ENCODE measurements at places on chromosomes 4 and X.

GRCh38 chr4:189124149-189124758, 816.4 kb upstream of the FRG1 start:
- DNase-seq: no peak

GRCh38 chrX:6384371-6384770, 150.5 kb downstream of the VCX3A start:
- DNase-seq: no peak

DNA sequence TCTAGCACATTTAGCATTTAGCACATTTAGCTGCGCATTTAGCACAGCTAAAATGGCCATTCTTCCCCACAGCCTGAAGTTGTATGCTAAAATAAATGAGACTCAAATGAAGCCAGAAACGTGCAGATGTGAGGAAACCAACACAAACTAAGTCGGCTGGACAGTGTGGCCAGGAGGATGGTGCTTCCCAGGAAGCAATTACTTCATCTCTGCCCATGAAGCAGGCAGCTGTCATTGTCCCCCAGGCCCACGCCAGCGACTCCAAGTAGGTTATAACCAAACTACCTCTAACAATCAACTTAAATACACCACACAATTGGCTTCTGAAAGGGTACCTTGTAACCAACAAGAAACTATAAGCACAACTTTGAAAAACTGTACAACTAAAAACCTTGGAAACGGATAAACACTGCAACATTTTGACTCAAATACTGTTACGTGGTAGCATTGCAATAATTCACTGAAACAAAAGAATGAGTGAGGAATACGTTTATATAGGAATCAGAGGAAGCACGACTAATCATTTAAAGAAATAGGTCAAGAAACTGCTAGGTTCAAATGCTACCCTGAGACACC, 39.2 kb downstream of the AFAP1 start:
- DNase-seq: no peak

DNA sequence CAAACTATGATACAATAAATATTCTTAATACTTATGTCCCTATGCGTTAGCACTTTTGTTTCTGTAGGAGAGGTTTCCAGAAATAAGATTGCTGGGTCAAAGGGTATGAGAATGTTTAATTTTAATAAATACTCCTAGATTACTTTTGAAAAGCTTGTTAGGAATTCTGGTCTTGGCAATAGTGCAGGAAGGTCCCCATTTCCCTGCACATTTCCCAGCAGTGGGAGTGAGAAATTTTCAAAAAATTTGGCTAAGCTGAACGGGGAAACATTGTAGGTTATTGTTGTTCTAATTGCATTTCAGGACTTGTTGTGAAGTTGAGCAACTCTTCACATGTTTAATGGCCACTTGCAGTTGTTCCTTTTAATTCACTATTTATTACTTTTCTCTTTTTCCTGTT, 27.1 kb downstream of the IGFBP7 start:
- no peak for DNase-seq

DNA sequence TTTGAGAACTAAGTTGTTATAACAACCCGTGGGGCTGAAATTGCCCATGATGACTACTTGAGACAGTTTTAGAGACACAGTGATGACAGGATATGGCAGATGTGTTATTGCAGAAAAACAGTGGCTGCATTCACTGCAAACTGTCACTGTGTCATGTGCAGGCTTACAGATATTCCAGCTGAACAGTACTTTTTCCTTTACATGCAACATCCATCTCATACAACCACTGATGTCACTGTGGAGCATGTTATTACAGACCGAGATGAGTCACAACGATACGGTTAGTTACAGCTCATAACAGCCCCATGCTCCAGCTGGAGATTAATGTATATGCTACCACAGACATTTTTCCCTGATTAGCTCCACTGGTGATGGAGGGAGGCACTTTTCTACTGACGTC, 207.4 kb downstream of the TMA16 start:
- no peak for DNase-seq

DNA sequence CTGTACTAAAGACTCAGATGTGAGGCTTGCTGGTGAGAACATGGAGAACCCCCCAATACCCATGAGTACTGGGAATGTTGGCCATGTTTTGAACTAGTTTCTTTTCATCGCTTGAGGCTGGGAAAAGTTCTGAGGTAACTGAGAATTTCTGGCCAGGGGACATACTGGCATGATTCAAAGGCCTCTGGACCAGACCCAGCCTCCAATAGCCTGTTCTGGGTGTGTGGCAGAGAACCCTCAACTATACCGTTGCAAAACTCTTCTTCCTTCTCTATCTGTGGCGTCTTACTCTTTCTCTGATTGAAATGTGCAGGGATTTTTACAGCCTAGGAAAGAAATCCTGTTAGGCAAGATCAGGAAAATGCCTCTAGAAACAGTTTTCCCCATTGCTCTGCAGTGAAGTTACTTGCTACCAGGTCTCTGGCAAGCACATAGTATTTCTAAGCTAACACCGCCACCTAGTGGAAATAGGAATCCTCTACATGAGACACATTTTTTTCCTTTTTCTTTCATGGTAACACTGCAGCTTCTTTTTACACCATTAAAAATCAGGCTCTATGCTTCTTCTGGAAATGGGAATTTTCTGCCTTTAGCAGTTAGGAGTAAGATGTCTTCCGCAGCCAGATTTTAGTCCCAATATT, 170.7 kb upstream of the ZCCHC13 start:
- peak; percentile 67 for DNase-seq

DNA sequence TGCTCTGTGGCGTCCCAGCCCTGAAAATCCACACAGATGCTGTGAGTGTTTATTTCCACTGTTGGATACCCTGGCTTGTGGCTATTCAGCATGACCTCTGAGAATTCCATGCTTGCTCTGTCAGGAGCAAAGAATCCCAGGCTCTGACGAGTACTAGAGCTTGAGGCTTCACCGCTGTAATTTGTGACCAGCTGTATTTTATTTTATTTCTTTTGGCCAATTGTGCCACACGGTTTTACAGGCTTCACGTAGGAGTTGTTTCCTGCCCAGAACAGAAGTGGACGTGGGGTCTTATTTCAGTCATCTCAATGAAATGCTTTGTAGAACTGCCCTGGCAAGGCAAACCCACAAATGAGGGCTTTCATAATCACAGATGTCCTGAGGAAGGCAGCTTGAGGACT, 69.4 kb upstream of the CLDN34 start:
- no peak for DNase-seq

- DNase-seq: no peak
Observed at GRCh38 chrX:153777261-153778090, 3.4 kb upstream of the SRPK3 start.

DNA sequence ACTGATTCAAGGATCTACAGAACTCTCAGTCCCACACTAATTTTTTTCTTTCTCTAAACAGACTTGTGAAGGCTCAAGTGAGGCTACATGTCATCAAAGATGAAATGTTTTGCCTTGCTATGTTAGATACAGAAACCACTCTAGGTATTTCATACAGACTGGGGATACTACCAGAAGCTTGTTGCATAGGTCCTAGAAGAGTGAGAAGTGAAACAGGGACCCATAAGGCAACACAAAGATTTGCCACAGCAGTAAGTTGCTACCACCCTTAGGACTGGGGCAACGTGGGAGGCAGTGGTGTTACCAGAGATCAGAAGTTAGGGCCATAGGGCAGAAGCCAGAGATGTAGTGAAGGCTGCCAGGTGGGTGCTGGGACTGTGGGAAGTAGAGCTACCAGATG, 50.7 kb upstream of the MID1IP1 start:
- DNase-seq: no peak

GRCh38 chr4:182716192-182716591, 201.0 kb downstream of the DCTD start:
- no peak for DNase-seq

- no peak for DNase-seq
Observed at GRCh38 chr4:150140774-150141400, 62.6 kb downstream of the DCLK2 start.

GRCh38 chr4:111954550-111954949, 190.7 kb upstream of the FAM241A start:
- no peak for DNase-seq

DNA sequence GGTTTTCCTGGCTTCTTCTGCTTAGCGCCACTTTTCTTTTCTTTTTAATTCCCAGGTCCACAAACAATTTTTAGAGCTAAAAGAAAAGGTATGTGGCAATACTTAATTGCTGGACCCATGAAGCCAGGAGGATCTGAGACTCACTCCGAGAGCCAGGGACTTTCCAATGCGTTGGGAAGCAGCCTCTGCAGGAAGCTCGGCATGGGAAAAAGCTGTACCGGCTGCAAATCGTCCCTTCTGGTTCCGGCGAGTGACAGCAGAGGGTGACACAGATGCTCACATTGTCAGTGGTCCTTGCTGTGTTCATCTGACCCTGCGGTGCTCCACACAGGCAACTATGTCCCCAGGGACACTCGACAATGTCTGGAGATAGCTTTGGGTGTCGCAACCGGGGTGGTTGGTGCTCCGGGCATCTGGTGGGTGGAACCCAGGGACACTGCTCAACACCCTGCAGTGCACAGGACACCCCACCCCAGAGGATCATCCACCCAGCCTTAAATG, 164.0 kb downstream of the PRKX start:
- DNase-seq: no peak

DNA sequence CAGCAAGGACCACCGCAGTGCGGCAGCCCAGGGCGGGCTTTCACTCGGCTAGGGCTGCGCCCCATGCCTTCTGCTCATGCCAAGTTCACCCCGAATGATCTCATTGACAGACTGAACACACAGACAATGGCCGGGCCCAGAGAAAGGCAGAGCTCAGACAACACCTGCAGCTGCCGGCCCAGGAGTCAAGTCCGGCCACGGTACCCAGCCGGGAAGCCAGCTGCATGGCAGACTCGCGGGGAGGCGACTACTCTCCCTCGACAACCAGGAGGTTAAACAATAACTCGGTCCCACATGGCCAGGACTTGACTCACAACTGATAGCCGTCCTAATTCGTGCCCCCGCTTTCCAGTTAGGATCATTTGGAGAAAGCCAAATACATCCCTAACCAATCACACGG, 50.4 kb downstream of the ABLIM2 start:
- DNase-seq: no peak

DNA sequence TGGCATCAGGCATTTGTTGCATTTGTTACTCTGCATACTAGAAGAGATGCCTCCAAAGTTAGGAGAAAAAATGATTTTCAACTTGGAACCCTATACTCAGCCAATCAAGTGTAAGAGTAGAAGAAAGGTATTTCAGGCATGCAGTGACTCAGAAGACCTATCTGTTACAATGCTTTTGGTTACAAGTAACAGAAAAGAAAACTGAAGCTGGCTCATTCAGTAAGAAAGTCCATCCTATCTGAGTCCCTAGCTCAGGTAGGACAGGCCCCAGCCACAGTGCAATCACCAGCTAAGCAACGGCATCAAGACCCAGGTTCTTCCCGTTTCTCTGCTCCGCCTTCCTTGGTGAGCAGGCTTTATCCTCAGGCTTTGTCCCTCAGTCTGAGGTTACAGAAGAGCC, 23.3 kb downstream of the MECP2 start:
- no peak for DNase-seq

DNA sequence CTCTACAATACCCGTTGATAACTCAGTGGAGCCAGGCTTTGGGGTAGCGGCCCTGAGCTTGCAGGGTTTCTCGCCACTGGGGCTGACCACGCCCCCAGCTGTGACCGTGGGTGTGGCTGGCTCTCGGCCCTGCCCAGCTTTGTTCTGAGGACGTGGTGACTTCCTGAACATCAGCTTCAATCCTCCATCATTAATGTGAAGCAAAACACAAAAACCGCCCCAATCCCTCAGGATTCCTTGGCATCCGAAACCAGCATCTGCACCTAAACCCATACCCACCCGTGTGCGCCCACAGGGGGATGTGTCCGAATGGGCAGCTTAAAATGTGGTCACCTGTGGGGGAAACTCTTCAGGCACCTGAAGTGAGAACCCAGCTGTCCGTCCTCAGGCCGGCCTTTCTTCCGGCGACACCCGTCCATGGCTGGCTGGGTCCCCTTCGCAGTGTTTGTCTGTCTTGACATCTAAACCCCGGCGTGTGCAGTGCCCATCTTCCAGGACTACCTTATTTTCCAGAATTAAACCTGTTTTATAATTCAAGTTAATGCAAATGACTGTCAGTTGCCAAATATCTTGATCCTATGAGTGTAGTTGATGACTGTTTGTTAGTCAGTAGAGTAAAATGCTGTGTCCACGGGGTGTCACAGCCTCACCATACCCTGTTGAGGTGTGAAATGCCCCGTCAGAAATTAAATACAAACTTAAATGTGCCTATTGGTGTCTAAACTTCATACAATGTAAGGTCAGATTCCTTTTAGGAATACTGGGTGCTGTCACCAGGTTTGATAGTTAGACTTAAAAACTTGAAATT, 27.3 kb downstream of the NELFA start:
- no peak for DNase-seq

DNA sequence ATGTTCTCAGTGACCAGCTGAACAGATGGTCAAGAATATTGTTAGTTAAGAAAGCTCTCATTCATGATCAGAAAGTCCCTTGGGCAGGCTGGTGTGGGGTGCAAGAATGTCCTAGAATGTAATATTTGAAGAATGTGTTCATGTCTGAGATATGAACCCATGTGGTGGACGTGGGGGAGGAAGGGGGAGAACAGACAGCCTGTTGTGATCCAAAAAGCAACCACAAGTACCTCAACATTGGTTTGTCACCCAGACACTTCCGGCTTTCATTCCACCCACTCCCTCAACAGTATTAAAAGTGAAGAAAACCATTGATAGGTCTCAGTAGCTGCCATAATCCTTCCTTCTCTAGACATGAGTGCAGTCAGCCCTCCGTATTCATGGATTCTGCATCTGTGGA, 82.2 kb downstream of the MAML3 start:
- peak; percentile 79 for DNase-seq

DNA sequence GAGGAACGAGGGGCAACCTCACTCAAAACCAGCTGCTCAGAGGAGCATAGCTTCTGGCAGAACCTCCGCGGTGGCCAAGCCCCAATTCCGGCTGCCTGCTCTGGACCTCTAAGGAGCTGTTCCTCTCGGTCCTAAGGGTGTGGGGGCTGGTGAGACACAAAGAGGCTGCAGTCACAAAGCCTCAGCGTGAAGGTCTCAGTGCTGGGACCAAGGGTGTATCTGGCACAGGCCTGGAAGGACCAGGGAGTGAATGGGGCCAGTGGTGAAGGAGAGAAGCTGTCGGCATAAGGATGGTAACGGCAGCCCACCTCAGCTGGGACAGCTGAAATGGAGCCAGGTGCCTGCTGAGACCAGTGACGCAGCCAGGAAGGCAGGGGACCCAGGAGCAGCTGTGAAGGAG, 5.3 kb downstream of the PDE6B start:
- DNase-seq: no peak

DNA sequence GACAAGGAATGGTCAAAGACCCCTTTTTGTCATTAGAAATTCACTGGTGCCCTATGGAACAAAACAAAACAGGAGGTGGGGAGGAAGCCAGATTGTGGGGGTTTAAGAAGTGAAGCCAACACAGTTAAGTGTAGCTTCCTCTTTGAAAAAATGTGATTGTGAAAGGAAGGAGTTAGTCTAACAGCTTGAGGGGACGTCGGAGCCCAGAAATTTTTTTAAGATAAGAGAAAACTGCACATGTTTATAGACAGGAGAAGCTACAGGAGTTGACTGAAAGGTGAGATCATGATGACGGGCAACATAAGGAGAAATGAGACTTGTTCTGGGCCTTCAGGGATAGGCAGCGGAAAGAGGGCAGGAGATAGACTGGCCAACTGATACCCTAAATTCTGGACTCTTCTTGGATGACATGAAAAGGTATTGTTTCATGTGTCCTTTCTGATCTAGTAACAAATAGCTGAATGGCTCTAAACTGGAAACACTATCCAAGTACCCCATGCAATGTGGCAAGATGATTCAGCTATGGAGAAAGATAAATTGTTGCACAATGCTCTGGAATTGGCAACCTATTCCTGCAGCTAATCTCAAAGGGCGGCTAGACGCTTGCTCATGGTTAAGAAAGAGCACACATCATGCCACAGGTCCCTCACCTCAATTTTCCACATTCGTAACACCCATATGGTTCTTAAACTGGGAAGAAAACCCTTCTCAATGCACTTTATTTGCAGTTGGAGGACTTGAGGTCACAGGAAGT, 3.7 kb upstream of the HDAC8 start:
- no peak for DNase-seq
